ENCODE measurements at places on chromosomes 6 and 20.

DNA sequence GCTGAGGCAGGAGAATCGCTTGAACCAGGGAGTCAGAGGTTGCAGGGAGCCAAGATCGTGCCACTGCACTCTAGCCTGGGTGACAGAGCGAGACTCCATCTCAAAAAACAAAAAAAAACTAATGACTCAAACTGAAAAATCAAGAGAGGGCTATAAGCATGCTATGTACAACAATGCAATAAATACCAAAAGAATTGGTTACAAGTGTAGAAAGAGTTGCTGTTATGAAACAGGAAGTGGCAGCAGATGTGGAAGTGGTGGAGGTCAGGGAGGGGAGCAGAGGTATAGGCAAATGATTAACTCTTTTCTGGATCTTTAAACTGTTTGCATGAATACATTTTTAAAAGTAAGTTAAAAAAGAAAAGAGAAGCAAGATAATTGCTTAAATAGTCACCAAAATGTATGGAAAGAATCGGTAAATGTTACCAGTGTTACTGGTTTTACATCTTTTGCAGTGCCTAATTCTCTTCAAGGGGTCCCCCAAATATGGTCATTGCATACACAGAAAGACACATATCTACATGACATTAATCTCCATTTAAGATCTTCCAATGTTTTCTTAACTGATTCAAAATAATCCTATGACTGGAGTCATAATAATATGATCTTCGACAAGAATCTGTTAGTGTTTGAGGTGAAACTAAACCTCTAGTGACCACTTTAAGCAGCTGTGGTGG, 15.0 kb downstream of the CALHM6 start:
- DNase-seq: no peak

DNA sequence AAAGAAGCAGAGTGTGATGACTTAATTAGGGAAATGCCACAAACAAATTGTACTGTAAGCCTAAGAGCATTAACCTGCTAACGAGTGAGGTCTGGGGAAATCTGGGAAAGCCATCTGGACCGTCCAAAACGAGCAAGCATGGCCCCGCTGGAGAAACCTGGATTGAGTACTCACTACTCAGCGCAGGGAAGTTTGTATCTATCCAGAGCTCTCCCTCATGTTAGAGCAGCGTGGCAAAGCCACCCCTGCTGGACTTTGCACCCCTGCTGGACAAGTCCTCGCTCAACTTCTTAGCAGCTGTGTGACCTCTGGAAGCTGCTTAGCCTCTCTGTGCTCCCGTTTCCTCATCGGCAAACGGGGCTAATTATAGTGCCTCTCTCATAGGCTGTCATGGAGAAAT, 37.3 kb downstream of the PSMG4 start:
- DNase-seq: no peak

- DNase-seq: no peak
Observed at GRCh38 chr6:28977341-28978132, 27.6 kb downstream of the ZNF311 start.

GRCh38 chr20:53023732-53024520, 51.8 kb downstream of the TSHZ2 start:
- DNase-seq: no peak

GRCh38 chr6:32883789-32884188, 29.8 kb downstream of the PSMB9 start:
- no peak for DNase-seq

- no peak for DNase-seq
Observed at GRCh38 chr6:14143305-14143704, 25.7 kb downstream of the CD83 start.

GRCh38 chr20:8385247-8385646, 253.2 kb downstream of the PLCB1 start:
- DNase-seq: peak; percentile 78

DNA sequence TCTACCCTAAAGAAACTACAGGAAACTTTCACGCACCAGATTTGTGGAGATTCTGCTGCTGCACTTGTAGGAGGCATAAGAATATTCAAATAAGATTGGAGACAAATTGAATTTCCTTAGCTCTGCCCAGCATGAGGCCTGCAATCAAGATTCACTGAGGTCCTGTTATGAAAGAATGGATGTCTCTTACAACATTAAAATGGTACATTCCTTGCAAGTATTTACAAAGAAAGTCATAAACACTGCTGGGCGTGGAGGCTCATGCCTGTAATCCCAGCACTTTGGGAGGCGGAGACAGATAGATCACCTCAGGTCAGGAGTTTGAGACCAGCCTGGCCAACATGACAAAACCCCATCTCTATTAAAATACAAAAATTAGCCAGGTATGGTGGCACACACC, 74.0 kb upstream of the MAP3K4 start:
- no peak for DNase-seq

DNA sequence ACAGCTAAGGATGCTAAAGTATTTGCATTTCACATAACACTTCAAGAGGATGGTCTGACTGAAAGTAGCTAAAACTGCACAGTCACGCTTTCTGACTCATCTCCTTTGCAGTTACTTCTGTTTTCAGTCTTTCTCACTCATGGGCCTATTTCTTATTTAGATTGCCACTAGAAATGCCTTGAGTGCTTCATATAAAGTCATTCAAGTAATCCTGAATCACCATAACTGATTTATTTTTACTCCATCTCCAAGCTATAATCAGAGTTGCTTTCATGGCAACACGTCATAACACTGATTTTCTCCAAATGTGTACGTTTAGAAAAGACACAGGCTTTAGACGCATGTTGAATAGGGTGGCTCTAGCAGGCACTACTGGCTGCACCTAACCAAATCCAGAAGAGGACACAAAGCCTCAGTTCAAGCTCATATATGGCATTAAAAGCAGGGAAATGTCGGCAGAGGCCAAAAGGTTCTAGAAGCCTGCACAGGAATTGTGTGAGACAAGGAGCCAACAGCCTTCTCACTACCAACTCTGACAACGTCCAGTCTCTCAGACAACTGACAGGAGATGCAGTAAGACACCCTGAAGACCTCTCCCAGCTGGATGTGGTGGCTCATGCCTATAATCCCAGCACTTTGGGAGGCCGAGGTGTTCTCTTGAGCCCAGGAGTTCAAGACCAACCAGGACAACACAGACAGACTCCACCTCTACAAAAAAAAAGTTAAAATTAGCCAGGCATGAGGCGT, 64.1 kb upstream of the BEND6 start:
- DNase-seq: no peak
